Prostate gland (tissue), 2 donors: ENCODE measurements at places on chromosomes 7 and 10. TPM values are rescaled to one million over a fixed set of nuclear protein-coding genes. Genes with fewer than 3 reads are reported as not detected.

MPP7 gene
- total RNA-seq = 10.1 TPM

ASAH2 gene
- total RNA-seq = 1.1 TPM

FOXK1 gene
- 17.3 TPM for total RNA-seq

ASB13 gene
- 16.6 TPM for total RNA-seq

GIMAP5 gene
- total RNA-seq = 15.1 TPM

SPAG6 gene
- 5.8 TPM for total RNA-seq

STK32C gene
- 21.5 TPM for total RNA-seq

FAM25A gene
- total RNA-seq = not detected

PYROXD2 gene
- 21.6 TPM for total RNA-seq

MRLN gene
- not detected for total RNA-seq

SPRN gene
- 1.2 TPM for total RNA-seq

ITGA8 gene
- total RNA-seq = 11.2 TPM

LIPF gene
- not detected for total RNA-seq

ADAM22 gene
- 8.4 TPM for total RNA-seq

NPFFR1 gene
- total RNA-seq = under 0.01 TPM

PTPRN2 gene
- total RNA-seq = 26.1 TPM

SH2B2 gene
- 22.3 TPM for total RNA-seq

PAX4 gene
- total RNA-seq = not detected

LMTK2 gene
- total RNA-seq = 37.4 TPM

SLC26A3 gene
- total RNA-seq = 0.91 TPM

TLL2 gene
- 0.32 TPM for total RNA-seq

STEAP1B gene
- total RNA-seq = not detected

AKR1B15 gene
- not detected for total RNA-seq

SLC25A40 gene
- 19.5 TPM for total RNA-seq

HOXA7 gene
- 4.6 TPM for total RNA-seq

SRRM3 gene
- 6.8 TPM for total RNA-seq

MKX gene
- 10.1 TPM for total RNA-seq

CYP2C18 gene
- total RNA-seq = not detected

BRAT1 gene
- 113 TPM for total RNA-seq

OGDHL gene
- 3.3 TPM for total RNA-seq

AKR1C4 gene
- not detected for total RNA-seq

DRGX gene
- total RNA-seq = not detected

MUC3A gene
- total RNA-seq = 28.8 TPM

GHRHR gene
- total RNA-seq = 4.4 TPM

PNLIPRP2 gene
- total RNA-seq = not detected

GRM8 gene
- total RNA-seq = 1.3 TPM

PILRA gene
- total RNA-seq = 4.9 TPM

H2AZ2 gene
- 111 TPM for total RNA-seq

SCIN gene
- 12.2 TPM for total RNA-seq

TMEM139 gene
- 0.51 TPM for total RNA-seq

KCNIP2 gene
- 3.0 TPM for total RNA-seq

PKD2L1 gene
- total RNA-seq = 0.34 TPM

RNF32 gene
- total RNA-seq = 7.3 TPM

CDK13 gene
- total RNA-seq = 91.6 TPM

HOXA10 gene
- total RNA-seq = 25.8 TPM

BCAP29 gene
- 99.9 TPM for total RNA-seq

ANKRD30A gene
- total RNA-seq = not detected

CCDC136 gene
- total RNA-seq = 11.7 TPM

CLRN3 gene
- total RNA-seq = not detected

CHAT gene
- not detected for total RNA-seq

TET1 gene
- 6.0 TPM for total RNA-seq

ASB10 gene
- total RNA-seq = not detected

FOXI2 gene
- total RNA-seq = not detected

TRIL gene
- total RNA-seq = 3.3 TPM

ZNF212 gene
- 15.9 TPM for total RNA-seq
